SK-N-SH (cell line): ENCODE measurements at places on chromosomes 3 and 15. TPM values are rescaled to one million over a fixed set of nuclear protein-coding genes. Genes with fewer than 3 reads are reported as not detected.

DNA sequence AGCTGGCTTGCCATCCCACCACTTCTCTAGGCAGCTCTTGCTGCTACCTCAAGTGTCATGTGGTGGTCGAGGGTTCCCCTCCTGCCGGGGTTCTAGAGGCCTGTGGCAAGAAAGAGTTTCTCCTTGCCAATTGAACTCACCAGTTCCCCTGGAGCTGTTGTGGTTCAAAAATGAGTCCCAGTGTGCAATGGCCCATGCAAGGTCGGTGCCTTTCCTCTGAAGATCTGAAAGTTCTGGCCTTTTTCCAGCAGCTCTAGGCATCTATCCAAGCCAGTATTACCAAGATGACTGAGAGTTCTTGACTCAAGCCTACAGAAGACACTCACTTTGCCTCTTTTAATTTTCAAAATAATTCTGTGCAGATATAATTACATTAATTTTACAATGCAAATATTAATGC lies 163.6 kb downstream of the KCNMB2 start:
- H3K27ac ChIP-seq = no peak overlapping the region
- no peak for DNase-seq
- no peak overlapping the region for H3K4me3 ChIP-seq
- H3K36me3 ChIP-seq = no peaks in the 10 kb centered on the region

DNA sequence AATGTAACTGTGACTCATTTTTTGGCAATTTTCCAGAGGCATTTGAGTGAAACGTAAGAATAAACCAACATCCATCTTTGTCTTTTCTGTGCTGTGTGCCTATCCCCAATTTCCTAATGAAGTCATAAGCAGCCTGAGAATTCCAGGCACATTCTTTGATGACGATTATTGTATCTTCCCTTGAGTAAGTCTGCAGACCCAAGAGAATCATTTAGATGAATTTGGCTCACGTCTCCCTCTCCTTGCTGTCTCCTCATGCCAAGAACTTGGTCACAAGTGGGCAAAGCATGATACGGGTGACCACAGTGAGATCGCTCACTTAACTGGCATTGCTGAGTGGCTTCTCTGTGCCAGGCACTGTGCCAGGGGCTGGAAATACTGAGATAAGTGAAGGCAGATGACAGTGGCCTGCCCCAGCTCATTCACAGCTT lies 384.5 kb upstream of the IL12A start:
- no peak for DNase-seq
- no peaks in the 10 kb centered on the region for H3K4me1 ChIP-seq
- no peaks in the 10 kb centered on the region for H3K36me3 ChIP-seq
- no peak overlapping the region; the same call in 1 of the 2 replicates for H3K27ac ChIP-seq
- H3K4me3 ChIP-seq = no peak overlapping the region

- no peaks in the 10 kb centered on the region for H3K27me3 ChIP-seq
- H3K36me3 ChIP-seq = no peaks in the 10 kb centered on the region
- DNase-seq = no peak
- H3K4me1 ChIP-seq = no peaks in the 10 kb centered on the region
- no peak overlapping the region for H3K4me3 ChIP-seq
- no peak overlapping the region for H3K27ac ChIP-seq
Observed at GRCh38 chr3:63556401-63556800, 96.1 kb upstream of the SNTN start.

- no peak overlapping the region for H3K4me3 ChIP-seq
- no peaks in the 10 kb centered on the region for H3K27me3 ChIP-seq
- H3K27ac ChIP-seq = peak overlapping the region; percentile 88
- no peaks in the 10 kb centered on the region for H3K36me3 ChIP-seq
Observed at GRCh38 chr15:39193611-39194010, 387.3 kb upstream of the THBS1 start.

DNA sequence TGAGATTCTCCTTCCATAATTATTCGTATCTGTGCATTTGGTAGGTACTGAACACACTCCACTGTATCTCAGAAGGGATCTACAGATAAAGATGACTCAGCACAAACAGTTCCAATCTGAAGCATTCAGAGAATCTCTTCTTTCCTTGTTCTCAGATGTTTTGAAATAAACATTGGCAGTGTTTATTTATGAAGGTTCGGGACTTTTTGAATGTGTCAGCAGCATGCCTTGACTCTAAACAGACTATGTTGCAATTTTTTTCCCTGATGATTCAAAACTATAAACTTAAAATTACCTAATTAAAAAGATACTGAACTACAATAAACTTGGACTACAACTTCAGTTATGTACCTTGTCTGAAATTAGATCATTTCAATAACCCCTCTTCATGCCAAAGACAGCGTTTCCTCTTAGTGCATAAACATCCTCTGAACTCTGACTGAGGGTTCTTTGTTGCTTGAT lies 612.9 kb upstream of the TBL1XR1 start:
- H3K27ac ChIP-seq = no peak overlapping the region; the same call in 1 of the 2 replicates
- H3K27me3 ChIP-seq = no peaks in the 10 kb centered on the region
- no peak overlapping the region for H3K4me3 ChIP-seq
- H3K4me1 ChIP-seq = no peaks in the 10 kb centered on the region; the same call in 1 of the 2 replicates
- H3K36me3 ChIP-seq = no peaks in the 10 kb centered on the region

DNA sequence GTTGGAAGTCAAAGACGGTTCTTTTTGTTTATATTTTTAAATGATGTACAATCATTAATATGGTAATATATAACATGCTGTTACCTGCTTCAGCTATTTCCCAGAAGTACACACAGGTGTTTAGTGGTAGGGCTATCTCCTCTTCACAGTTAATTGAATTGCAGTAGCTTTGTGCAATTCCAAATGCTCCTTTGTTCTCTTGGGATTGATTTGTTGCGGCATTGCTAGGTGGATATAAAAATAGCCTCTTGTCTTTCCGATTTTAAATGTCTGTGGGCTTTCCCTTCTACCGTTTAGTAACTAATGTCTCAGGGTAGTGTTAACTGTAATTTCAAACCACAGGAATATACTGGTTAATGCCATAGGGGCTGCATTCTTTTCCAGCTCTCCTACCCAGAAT lies 307.6 kb upstream of the SLITRK3 start:
- H3K36me3 ChIP-seq = no peaks in the 10 kb centered on the region
- no peak overlapping the region for H3K27ac ChIP-seq
- H3K4me3 ChIP-seq = no peak overlapping the region
- H3K4me1 ChIP-seq = no peaks in the 10 kb centered on the region
- DNase-seq = no peak
- H3K27me3 ChIP-seq = no peaks in the 10 kb centered on the region; the same call in 1 of the 2 replicates

- H3K27me3 ChIP-seq = no peaks in the 10 kb centered on the region
- no peak overlapping the region for H3K27ac ChIP-seq
- H3K4me1 ChIP-seq = no peaks in the 10 kb centered on the region
- DNase-seq = no peak
- no peak overlapping the region for H3K4me3 ChIP-seq
- H3K36me3 ChIP-seq = no peaks in the 10 kb centered on the region
Observed at GRCh38 chr3:72154391-72155335, 369.7 kb upstream of the PROK2 start.

Gene VIPR1
- not detected in 2 replicates for polyA plus RNA-seq

Gene SMCO1
- polyA plus RNA-seq = not detected in 2 replicates

DNA sequence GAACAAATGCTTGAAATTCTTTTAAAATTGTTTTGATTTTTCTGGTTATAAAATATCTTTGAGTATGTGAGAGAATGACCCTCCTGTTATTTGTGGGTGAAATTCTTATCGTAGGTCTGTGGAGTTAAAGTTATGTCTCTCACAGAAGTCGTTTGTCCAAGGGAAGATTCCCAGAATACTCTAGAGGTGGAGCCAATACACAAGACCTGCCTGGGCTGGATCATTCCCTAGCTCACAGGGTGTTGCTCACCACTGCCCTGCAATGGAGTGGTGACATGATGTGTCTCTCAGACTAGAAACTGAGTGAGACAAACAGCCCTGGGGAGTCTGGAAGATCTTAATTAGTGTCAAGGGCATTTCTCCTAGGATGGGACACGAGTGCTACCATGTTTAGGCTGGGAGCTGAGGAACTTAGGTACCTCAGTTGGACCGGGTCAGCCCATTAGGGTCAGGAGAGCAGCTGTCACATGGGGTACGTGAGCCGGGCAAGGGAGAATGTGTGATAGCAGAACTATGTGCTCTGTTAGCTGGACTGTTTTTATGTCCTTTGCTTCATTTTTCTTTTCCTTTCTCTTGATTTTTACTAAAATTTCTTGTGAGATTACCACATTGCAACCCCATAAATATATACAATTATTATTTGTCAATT lies 53.6 kb upstream of the MYO5C start:
- H3K27ac ChIP-seq = no peak overlapping the region
- no peaks in the 10 kb centered on the region; the same call in 1 of the 2 replicates for H3K4me1 ChIP-seq
- no peak overlapping the region for H3K4me3 ChIP-seq

Gene MESP2
- polyA plus RNA-seq = 0.21 and 0.31 TPM in 2 replicates

GRCh38 chr15:57502116-57502515 lies 89.6 kb upstream of the MYZAP start:
- no peak overlapping the region for H3K27ac ChIP-seq
- H3K4me3 ChIP-seq = no peak overlapping the region
- H3K27me3 ChIP-seq = no peaks in the 10 kb centered on the region
- H3K36me3 ChIP-seq = no peaks in the 10 kb centered on the region

- DNase-seq = peak; percentile 40
- no peak overlapping the region for H3K27ac ChIP-seq
- H3K27me3 ChIP-seq = no peaks in the 10 kb centered on the region
- H3K4me3 ChIP-seq = no peak overlapping the region
Observed at GRCh38 chr3:194472290-194472920, 14.4 kb downstream of the ATP13A3 start.

DNA sequence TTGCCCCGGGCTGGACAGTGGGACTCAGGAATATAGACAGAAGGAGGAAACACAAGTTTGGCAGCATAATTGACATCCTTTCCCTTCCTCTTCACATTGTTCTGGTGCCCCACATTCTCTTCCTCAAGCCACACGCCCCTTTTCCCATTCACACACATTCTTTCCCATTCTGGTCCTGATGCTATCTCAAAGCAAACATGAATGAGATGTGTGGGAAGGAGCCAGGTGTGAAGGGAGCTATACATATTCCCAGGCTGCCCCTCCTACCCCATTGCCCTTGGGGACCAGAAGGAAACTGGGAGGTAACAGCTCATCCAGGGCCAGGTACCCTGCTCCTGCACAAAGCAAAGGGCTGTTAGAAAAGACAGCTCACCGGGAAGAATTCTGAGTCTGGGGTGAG lies 23.4 kb upstream of the CLK3 start:
- no peaks in the 10 kb centered on the region for H3K36me3 ChIP-seq
- H3K27me3 ChIP-seq = no peaks in the 10 kb centered on the region
- no peak for DNase-seq
- H3K4me1 ChIP-seq = peaks cover 10% of the 10 kb centered on the region
- H3K4me3 ChIP-seq = no peak overlapping the region

DNA sequence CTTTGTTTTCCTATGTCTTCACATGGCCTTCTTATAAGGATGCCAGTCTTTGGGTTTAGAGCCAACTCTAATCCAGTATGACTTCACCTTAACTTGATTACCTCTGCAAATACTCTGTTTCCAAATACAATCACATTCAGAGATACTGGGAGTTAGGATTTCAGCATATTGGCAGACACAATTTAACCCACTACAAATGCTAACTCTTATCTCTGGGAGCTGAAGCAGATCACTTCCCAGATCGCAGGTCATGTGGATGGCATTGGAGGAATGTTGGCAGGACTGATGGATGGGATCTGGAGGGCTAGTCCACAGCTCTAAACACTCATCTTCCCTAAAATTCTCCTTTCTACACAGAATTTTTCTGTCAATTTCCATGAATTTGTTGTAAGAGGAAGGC lies 46.2 kb upstream of the ADGRG7 start:
- H3K36me3 ChIP-seq = no peaks in the 10 kb centered on the region
- peak overlapping the region; percentile 72; the same call in 1 of the 2 replicates for H3K27ac ChIP-seq
- H3K4me3 ChIP-seq = no peak overlapping the region
- no peak for DNase-seq

DNA sequence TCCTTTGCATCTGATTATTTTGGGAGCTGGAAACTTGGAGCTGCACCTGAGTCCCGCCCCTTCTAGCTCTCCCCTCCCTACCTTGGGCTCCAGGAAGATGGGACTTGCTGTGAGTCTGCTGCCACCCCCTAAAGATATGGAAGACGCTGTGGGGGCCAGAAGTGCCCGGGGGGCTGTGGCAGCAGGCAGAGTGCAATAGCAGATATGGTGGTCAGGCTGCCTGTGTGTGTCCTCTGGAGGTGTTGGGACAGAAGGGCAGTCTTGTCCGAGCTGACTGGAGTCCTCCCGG lies 485 bp downstream of the PAK6 start:
- no peak overlapping the region for H3K27ac ChIP-seq
- peak; percentile 60 for DNase-seq
- H3K4me1 ChIP-seq = peaks cover 24% of the 10 kb centered on the region; the same call in 1 of the 2 replicates

- no peaks in the 10 kb centered on the region for H3K4me1 ChIP-seq
- no peak overlapping the region for H3K27ac ChIP-seq
- DNase-seq = no peak
- no peaks in the 10 kb centered on the region for H3K27me3 ChIP-seq
Observed at GRCh38 chr3:167810236-167810635, 74.7 kb downstream of the SERPINI1 start.

Gene AGBL1
- polyA plus RNA-seq = not detected in 2 replicates

- H3K4me3 ChIP-seq = no peak overlapping the region
- no peaks in the 10 kb centered on the region for H3K27me3 ChIP-seq
- H3K27ac ChIP-seq = no peak overlapping the region
- H3K4me1 ChIP-seq = no peaks in the 10 kb centered on the region
- no peaks in the 10 kb centered on the region for H3K36me3 ChIP-seq
Observed at GRCh38 chr15:56772868-56773639, 39.7 kb upstream of the ZNF280D start.

DNA sequence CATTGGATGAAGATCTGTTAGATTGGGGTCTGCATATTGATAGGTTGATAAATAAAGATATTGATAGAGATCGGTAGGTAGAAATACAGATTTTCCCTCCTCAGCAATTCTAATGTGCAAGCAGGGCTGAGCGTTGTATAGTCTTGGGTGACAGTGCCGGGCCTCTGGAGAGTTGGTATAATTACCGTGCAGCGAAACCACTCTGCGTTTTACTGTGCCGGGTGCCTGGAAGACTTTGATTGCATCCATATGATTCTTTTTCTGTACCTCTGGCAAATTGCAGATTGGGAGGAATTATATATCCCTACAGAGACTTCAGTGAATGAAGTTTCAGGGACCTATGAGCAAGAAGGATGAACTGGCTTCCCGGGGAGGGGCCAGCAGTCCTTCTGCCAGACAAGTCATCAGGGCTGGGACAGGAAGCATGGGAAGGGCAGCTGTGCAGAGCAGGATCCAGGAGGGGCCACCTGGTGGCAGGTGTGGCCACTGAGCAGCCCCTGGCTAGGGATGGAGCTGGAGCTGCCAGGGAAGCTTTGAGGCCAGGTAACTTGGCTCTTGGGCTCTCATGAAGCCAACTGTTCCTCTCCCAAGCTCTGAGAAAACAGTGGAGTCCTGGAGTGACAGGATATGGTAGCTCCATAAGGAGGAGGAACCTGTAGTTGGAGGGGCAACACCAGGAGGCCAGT lies 132.5 kb downstream of the APBA2 start:
- H3K36me3 ChIP-seq = no peaks in the 10 kb centered on the region
- H3K4me3 ChIP-seq = no peak overlapping the region
- H3K27me3 ChIP-seq = no peaks in the 10 kb centered on the region
- H3K27ac ChIP-seq = no peak overlapping the region

- H3K4me1 ChIP-seq = no peaks in the 10 kb centered on the region; the same call in none of the 2 replicates
- DNase-seq = no peak
- no peak overlapping the region for H3K27ac ChIP-seq
- no peak overlapping the region for H3K4me3 ChIP-seq
Observed at GRCh38 chr15:73647259-73648013, 14.2 kb upstream of the NPTN start.

Gene PPP1R14D
- not detected in 2 replicates for polyA plus RNA-seq
